Cerebellar nuclear complex (tissue), 1 donor: ENCODE measurements at places on chromosomes 13 and 19.

GRCh38 chr13:96779691-96780090 lies 214.6 kb downstream of the OXGR1 start:
- no peak for DNase-seq

GRCh38 chr13:110420626-110421025 lies 113.5 kb downstream of the COL4A2 start:
- DNase-seq: no peak

GRCh38 chr19:12756150-12756883 lies 4.7 kb downstream of the BEST2 start:
- DNase-seq: no peak

GRCh38 chr13:27406178-27406939 lies 18.1 kb upstream of the GTF3A start:
- no peak for DNase-seq

- no peak for DNase-seq
These were observed 5.8 kb upstream of the PEAK3 start for GRCh38 chr19:2287585-2288337.

GRCh38 chr19:58579473-58580142 lies 6.5 kb upstream of the MZF1 start:
- DNase-seq: no peak

DNA sequence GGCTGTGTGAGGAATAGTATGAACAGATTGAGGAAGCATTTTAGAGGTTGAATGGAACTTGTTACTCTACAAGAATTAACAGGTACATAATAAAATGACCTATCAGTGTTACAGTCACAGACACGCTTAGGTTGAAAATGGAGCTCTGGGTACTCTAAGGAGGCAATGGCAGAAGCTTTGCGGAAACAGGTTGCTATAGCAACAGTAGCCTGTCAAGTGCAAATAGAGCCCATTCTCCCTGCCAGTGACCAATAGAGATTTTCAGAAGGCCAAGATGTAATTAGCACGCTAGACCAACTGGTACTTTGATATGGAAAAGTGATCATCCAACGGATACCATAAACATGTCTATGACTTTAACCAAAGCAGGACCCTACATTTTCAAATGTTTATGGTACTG lies 148.5 kb upstream of the FREM2 start:
- DNase-seq: no peak

GRCh38 chr19:39038098-39038497 lies 5.7 kb upstream of the FBXO27 start:
- DNase-seq: peak; percentile 48

DNA sequence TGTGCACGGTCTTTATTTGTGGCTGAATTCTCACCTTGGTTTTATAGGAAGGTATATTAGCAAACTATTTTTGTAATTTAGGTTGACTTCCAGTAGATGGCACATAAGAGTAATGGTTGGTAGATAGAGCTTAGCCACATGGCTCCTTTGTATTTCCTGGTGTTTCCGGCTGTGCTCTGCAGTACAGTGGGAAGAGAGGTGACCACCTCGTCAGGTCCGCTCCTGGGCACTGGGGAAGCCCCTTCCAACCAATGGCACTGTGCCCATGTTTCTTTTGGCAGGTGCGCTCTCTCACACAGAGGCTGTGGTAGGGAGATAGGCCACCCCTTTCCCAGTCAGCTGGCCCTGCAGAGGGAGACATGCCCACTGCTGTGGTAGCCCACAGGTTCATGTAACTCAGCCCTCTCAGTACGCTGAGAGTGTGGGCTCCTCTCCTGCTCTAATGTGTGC lies 74.3 kb upstream of the ATP12A start:
- no peak for DNase-seq

DNA sequence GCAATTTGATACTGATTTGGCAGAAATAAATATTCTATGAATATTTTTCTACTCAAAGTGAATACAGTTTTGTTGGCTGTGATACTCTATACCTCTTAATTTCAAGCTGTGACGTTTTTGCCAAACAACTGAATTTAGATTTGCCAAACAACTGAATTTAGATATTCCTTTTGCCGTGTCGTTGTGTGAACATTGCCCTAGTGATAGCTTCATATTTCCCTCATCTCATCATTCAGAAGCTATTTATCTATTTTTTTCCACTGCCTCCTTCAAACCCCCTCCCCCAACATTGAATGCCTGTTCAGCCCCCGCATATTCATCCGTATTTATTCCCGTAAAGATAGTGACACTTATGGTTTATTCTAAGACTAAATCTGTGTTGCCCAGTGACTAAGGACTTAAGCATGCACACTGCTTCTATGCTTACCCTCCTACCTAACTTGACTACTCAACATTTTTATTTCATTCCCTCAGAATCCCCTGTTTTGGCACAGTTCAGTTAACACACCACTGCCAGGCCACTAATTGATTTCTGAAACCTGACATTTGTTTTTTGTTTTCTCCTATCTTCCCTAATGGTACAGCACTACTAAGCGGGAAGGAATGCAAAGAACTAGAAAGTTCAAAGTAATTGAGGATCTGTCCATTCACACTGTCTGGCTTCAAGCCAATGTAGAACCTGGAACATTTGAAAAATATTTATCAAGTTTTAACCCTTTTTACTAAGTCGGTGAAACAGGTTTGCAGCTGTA lies 2.8 kb upstream of the KLF5 start:
- no peak for DNase-seq

- DNase-seq: no peak
These were observed 178.4 kb downstream of the MYO16 start for GRCh38 chr13:108807841-108808240.

DNA sequence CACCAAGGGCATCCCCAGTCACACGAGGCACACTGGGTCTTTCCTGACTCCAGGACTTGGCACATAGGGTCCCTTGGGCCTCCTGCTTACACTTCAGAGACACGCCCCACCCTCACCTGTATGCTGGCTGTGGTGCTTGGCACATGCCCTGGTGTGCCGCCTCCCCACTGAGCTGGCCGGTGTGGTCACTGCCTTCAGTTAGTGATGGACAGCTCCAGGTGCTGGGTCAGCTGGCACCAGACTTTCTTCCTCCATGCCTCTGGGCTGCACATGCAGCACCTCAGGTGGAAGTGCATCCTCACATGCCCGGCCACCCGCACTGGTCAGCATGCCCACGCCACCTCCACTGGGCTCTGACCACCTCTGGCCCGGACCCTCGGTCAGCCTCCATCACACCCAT lies 52.9 kb downstream of the KLF2 start:
- DNase-seq: no peak

DNA sequence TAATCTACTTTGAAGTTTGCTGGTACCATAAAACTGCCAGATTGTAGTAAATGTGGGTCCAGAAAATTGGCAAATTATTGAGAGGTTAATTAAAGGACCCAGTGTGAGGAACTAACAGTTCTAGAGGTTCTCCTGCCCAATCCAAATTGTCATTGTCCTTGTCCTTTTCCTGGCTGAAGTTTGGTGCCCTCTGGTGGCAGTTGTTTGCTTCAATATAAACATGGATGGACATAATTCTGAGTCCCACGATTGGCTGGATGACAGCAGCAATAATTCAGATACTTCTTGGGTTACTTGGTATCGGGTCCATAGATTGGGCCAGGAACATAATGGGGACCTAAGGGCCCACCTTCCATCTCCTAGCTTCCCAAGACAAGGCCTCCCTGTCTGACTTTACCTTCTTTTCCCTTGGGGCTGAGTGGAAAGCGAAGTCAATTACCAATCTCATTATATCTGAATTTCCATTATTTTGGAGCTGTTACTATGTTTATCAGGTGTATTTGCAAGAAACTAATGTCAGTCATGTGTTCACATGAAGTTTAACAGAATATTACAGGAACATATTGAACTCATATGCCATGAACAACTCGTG lies 33.8 kb upstream of the GARRE1 start:
- DNase-seq: peak; percentile 5

GRCh38 chr19:30059741-30060457 lies 117.9 kb downstream of the URI1 start:
- DNase-seq: no peak

DNA sequence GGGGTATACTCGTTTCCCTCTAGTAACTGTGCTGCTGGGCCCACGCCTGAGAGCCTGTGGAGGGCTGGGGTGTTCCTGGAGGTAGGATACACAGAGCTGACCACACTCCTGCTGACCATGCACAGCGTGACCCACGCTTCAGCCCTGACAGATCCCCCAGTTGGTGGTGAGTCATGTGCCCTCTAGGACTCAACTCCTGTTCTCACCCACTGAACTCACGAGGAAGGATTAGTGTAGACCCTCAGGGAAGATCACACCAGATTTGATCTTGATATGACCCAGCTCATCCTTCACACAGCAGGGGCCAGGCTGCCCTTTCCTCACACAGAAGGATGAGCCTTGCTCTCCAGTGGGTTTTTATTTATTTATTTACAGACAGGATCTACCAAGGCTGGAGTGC lies 13.3 kb upstream of the ACP7 start:
- DNase-seq: no peak

GRCh38 chr13:109712124-109712722 lies 74.2 kb downstream of the IRS2 start:
- DNase-seq: no peak

GRCh38 chr13:68254151-68254550 lies 1024.0 kb upstream of the PCDH9 start:
- no peak for DNase-seq

- DNase-seq: no peak
These were observed 2.3 kb upstream of the STRN4 start for GRCh38 chr19:46748325-46749109.

DNA sequence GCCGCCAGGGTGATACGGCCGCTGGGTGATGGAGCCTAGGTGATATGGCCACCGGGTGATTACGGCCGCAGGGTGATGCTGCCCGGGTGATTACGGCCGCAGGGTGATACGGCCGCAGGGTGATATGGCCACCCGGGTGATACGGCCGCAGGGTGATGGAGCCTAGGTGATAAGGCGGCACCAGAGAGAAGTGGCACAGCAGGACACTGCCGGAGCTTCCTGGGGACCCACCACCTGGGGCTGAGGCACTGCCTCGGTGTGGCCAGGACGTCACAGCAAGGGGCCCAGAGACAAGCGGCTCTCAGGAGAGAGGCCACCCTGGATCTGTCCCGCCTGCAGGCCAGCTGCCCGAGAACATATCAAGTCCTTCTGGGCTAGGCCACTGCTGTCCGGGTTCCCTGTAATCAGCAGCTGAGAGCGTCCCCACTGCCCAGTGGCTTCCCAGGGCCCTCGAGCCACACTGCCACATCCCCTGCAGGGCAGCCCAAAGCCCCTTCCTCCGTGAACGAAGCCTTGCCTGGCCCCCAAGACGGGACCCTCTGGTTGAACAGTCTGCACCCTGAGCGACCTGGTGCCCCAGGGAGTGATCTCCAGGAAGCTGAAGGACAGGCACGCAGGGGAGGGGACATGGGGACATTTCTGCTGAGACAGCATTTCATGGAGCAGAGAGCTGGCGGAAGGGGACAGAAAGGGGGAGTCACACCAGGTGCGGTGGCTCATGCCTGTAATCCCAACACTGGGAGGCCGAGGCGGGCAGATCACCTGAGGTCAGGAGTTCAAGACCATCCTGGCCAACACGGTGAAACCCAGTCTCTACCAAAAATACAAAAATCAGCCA lies 22.1 kb downstream of the ZNF787 start:
- DNase-seq: no peak

GRCh38 chr19:41401483-41401882 lies 3.9 kb downstream of the BCKDHA start:
- DNase-seq: no peak

DNA sequence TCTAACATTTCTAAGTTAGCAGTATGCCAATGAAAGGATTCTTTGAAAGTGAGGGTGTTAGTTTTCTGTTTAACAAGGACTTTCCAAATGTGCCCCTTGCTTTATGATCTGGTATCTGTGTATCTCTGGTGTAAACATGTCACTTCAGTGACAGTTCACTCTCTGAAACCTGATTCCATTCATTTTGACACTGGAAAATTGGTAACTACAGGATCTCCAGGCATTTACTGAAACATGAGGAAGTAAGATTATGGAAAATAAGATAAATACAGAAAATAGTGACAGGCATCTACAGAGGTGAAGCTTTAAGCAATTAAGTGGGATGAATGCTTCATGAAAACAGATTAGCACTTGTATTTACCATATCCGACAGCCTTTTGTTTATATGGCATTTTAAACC lies 101.6 kb upstream of the MYO16 start:
- no peak for DNase-seq

GRCh38 chr19:54506079-54506478 lies 3.4 kb downstream of the LAIR2 start:
- no peak for DNase-seq

GRCh38 chr19:47507924-47508553 lies 6.8 kb downstream of the NAPA start:
- peak; percentile 72 for DNase-seq

DNA sequence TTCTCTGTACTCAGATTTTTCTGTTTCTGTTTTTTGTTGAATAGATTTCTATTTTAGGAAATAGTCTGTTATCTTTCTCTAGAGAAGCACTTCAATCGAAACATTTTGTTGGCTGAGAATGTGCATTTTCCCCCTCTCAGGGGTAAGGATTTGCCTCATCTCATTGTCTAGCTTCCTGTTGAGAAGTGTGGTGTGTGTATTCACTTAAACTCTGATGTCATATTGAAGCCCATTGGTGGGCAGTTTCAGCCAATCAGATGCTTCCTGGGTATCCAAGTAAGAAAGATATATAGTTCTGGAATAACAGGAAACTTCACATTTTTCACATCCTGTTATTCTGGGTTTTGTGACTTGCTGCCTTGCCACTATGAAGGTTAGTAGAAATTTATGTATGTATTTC lies 87.6 kb downstream of the ARHGEF7 start:
- DNase-seq: no peak

- no peak for DNase-seq
These were observed 412.1 kb downstream of the MZT1 start for GRCh38 chr13:72315312-72315711.

GRCh38 chr19:3413796-3414327 lies 47.5 kb downstream of the NFIC start:
- DNase-seq: no peak

GRCh38 chr19:1396019-1396767 lies 5.1 kb downstream of the GAMT start:
- no peak for DNase-seq

DNA sequence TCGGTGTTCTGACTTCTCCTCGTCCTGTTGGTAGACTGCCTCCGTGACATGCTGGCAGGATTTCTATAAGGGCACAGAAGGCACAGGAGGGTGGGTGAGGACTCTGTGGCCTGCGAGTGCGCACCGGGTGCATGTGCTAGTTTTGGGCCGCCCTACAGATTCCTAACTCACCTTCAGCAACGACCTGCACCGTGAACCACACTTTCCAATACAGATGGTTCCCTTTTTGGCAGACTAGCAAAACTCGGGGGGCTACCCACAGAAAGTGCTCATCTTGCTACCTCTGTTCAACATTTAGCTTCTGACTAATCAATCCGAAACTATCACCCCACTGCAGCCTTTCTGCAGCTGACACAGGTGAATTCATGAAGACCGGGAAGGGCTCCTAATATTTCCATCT lies 14.1 kb upstream of the AMER2 start:
- no peak for DNase-seq
